ENCODE measurements at places on chromosomes 13 and 19.

- DNase-seq: no peak
Observed at GRCh38 chr19:38303517-38304351, at the start of gene C19orf33. Gene C19orf33, plus strand, starts transcription at chr19:38304251. Its CDS starts 11 bp downstream, at chr19:38304262.

DNA sequence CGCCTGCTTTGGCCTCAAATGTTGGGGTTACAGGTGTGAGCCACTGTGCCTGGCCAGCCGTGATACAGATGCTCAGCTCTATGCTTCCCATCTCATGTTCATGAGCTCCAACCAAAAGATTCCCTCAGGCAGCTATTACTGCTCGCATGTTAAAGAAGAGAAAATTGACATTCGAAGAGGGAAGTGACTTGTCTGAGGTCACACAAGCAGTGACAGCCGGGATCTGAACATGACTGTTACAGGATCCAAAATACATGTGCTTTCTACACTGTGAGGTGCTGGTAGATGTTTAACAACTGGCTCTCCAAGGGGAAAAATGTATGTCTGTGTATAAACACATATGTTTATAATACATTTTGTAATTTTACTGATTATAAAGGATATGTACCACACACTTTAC, 11.3 kb downstream of the FPR1 start:
- no peak for DNase-seq

DNA sequence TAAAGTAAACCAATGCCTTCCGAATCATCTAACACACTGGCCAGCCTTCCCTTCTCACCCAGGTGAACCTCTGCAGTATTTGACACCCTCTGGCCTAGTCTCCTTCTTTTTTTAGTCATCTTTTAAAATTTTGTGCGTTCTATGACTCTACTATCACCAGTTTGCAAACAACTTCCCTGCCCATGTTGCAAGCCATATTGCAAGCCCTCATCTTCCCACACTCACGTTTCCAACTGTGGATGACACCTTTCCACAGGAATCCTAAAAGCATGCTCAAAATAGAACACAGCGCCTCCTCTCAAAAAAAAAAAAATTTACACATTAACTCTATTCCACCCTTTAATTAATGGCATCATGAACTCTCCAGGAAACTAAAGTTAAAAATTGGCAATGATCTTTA, 440.1 kb downstream of the EFNB2 start:
- DNase-seq: no peak

DNA sequence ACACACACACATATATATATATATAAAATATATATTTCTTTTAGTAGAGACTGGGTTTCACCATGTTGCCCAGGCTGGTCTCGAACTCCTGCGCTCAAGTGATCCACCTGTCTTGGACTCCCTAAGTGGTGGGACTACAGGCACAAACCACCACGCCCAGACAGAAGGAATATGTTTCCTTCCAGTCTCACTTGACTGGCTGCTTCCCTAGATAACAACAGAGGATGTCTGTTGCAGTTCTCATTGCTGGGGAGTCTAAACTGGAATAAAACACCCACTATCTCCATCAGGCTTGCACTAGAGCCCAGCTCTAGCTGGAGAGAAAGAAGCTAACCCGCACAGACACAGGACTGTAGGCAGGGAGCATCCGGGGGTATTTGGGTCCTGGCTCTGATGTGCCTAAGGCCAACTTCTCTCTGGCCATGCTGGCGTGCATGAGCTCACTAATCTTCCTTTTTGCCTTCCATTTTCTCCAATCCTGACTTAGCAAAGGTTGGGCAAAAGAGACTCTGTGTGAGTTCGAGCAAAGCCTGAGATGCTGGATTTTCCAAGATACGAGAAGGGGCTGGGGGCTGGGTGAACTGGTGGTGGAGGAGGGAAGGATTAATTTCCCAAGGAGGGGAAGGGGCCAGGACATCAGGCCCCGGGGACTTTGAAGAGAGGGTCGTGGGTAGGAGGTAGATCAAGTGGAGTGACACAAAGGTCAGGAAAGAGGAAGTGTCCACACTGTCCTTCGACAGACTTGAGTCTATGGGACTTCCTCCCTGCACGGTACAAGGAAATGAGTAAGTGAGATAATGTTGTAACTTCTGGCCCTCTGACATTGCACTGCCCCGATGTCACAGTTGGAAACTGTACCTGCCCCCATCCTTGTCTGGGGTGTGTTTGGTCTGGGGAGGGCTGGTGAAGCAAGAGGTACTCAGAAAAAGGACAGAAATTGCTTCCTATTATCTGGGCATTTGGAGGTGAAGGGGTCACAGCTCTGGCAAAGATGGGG, 22.5 kb upstream of the ALOX5AP start:
- DNase-seq: no peak

- DNase-seq: no peak
Observed at GRCh38 chr19:5397804-5398692, 57.2 kb upstream of the ZNRF4 start.

DNA sequence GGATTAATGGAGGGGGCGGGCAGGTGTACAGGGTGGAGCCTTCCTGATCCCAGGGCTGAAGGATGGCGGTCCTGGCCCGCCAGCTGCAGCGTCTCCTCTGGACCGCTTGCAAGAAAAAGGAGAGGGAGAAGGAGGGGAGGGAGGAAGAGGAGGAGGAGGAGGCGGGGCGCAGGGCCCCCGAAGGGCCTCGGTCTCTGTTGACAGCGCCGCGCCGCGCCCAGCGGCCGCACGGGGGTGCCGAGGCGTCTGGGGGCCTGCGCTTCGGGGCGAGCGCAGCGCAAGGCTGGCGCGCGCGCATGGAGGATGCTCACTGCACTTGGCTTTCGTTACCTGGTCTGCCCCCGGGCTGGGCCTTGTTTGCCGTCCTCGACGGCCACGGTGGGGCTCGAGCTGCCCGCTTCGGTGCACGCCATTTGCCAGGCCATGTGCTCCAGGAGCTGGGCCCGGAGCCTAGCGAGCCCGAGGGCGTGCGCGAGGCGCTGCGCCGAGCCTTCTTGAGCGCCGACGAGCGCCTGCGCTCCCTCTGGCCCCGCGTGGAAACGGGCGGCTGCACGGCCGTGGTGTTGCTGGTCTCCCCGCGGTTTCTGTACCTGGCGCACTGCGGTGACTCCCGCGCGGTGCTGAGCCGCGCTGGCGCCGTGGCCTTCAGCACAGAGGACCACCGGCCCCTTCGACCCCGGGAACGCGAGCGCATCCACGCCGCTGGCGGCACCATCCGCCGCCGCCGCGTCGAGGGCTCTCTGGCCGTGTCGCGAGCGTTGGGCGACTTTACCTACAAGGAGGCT, at the start of gene PPM1N:
Gene PPM1N, plus strand, starts transcription at position 33 of the 785 bp plus-strand sequence. Its CDS starts 30 bp downstream, at position 63.
- DNase-seq: no peak

DNA sequence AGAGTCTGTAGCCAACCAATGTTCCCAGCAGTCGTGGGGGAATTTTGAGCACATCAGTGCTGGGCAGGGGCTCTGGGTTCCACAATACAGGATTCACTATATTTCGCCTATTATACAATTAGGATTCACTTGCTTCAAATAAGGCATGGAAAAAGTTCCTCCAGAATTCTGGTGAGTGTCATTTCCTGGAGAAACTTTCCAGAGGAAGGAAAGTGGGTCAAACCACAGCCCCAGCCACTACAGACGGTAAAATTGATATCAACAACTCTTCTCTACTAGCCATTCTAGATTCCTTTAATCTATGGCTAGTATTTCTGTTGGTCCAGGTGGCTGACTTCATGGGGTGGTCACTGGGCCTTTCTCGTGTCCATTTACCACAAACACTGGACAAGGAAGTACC, 10.5 kb downstream of the MYCBP2 start:
- no peak for DNase-seq

DNA sequence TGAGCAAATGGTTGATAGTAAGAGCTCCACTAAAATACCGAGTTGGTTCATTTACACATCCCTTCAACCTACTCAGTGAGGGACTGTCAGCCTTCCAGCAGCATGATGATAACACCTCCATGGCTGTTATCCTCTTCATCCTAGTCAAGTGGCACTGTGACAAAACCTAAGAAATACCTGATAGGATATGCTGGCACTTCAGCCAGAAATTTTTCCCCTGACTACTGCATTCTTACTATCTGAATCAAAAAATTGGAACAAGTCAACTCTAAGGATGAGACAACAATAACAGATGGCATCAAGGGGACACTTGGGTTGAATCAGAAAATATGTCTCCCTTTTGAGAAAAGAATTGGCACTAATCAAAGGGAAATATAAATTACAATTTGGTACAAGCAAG, 193.9 kb downstream of the KCTD12 start:
- no peak for DNase-seq

GRCh38 chr19:30001791-30002190, 59.8 kb downstream of the URI1 start:
- DNase-seq: no peak

GRCh38 chr19:51172223-51172622, 30.1 kb downstream of the SIGLEC7 start:
- no peak for DNase-seq

DNA sequence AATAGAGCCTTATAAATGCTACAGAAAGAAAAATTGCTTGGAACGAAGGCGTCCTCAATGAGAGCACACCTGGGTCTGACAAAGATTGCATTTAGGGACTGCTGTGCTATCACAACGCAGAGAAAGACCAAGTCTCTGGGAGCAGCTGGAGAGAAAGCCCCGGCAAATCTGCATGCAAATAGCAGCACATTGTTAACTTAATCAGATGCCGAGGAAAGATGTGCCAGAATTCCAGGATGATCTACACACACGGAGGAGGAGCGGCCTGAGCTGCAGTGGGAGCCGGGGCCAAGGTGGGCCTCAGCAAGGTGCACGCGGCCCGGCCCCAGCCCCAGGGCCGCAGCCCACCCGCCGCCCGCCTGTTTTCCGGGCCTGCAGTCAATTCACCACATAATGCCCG, 1.4 kb downstream of the ZNF536 start:
- no peak for DNase-seq

DNA sequence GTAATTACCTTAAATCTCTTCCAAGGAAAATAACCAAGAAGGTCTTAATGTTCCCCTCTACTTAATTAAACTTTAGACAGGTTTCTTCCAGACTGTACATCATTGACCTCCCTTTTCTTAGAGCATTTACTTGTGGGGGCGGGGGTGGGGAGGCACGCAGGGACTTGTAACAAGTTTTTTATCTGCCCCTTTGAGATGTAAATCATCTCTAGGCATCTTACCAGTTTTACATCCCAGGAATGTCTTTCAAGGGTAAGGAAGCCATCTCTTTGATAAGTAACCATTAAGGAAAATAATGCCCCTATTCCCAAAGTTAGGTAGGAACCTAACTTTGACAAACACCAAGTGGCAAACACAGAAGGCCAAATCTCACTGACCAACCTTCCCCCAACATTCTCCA, 528.6 kb downstream of the SUCLA2 start:
- no peak for DNase-seq

- DNase-seq: no peak
Observed at GRCh38 chr19:49338023-49338677, 2.9 kb downstream of the CD37 start.

- DNase-seq: no peak
Observed at GRCh38 chr13:51825681-51826254, 19.2 kb downstream of the TMEM272 start.

GRCh38 chr13:24663089-24663395, 17.2 kb upstream of the ATP12A start:
- no peak for DNase-seq

DNA sequence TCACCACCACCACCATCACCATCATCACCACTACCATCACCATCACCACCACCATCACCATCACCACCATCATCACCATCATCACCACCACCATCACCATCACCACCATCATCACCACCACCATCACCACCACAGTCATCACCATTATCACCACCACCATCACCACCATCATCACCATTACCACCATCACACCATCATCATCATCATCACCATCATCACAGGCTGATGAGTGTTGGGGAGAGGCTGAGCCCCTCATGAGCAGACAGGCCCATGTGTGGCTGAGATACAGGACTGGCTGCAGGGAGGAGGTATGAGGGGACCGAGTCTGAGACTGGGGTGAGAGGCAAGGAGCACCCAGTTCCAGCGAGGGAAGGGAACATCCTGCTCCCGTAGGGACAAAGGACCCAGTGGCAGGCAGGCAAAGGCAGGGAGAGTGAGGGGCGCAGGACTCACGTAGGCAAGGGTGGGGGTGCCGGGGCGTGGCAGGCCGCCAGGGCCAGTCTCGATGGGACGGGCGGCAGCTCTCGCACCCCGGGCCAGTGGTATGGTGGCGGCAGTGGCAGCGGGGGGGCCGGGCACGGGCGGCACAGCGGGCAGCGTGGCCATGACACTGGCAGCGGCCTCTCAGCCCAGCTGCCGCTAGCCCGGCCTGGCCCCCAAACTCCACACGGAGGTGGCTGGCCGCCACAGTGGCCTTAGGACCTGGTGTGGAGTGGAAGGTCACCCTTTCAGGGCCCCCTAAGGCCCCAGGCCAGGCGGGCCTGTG, 2.7 kb downstream of the NTN5 start:
- no peak for DNase-seq

DNA sequence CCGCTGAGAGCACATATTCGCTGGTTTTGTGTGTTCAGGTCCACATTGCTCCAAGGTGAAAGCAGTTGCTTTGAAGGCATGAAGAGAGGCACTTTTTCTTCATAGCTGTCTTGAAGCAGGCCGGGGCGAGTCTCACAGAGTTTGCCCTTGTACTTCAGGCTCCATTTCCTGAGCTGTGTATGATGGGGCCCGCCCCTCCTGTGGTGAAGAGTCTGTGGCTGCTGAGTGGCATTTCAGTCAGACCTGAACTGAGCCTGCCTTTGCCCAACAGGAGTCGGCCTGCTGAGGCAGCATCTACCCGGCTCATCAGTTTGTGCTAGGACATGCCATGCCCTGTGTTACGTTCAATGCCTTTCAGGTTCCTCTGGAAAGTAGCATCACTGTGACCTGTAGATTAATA, 44.4 kb upstream of the C1QTNF9 start:
- no peak for DNase-seq

- no peak for DNase-seq
Observed at GRCh38 chr19:3682741-3683404, 17.4 kb downstream of the PIP5K1C start.

DNA sequence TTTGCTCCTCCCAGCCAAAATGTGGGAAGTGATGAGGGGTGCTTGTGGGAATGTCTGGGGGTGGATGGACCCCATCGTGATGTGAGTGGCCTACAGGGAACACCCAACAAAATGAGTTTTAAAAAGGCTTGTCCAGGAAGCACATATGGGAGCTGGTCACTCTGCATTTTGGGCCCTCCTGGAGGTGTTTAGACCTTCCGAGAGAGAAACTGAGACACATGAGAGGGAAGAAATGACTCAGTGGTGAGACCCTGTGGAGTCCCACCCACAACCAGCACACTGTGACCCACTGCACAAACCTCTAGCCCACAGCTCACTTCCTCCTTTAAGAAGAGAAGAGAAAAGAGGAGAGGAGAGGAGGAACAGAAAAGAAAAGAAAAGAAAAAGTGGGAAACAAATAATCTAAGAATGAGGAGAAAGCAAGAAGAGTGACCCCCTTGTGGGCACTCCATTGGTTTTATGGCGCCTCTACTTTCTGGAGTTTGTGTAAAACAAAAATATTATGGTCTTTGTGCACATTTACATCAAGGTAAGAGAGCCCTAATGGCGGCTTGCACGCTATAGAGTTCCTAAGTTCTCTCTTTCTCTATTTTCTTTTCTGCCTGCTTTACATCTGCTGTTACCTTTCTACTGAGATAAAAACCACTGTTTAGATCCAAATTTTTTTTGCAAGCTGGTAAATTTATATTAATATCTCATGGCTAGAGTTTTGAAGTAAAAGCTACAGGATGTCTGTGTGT, 13.3 kb upstream of the LILRB1 start:
- no peak for DNase-seq
